NCI-H2227 treated with DMSO at 0.1 percent for 48 hours (cell line): ENCODE measurements at places on chromosomes 4 and X.

- DNase-seq, result no peak
These were observed 314.0 kb downstream of the NAF1 start for GRCh38 chr4:162852642-162853041.

DNA sequence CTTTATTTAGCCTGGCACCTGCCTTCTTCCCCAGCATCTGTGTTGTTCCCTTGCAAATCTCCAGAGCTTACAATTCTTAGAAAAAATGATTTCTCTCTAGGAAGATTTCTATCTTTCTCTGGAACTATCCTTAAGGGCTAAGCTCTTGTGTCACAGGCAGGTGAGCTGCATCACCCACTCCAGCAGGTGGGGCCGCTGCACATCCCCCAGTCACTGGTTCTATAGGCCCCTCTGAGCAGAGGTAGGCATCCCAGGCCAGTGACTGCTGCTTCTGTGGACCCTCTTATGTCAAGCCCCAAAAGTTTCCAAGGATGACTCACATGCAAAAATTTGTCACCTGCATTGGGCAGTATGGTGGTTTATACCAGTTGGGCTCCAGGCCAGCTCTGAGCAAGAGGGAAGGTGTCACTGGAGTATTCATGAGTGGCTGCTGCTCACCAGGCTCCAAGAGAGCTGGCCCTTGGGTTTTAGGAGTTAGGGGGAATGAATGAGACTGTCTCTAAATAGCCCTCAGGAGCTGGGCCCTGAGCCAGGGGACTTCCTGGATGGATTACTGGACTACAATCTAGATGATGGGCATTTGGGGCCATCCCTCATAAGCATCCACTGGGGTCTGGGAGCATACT, 208.1 kb upstream of the EOLA2 start:
- DNase-seq, result no peak

DNA sequence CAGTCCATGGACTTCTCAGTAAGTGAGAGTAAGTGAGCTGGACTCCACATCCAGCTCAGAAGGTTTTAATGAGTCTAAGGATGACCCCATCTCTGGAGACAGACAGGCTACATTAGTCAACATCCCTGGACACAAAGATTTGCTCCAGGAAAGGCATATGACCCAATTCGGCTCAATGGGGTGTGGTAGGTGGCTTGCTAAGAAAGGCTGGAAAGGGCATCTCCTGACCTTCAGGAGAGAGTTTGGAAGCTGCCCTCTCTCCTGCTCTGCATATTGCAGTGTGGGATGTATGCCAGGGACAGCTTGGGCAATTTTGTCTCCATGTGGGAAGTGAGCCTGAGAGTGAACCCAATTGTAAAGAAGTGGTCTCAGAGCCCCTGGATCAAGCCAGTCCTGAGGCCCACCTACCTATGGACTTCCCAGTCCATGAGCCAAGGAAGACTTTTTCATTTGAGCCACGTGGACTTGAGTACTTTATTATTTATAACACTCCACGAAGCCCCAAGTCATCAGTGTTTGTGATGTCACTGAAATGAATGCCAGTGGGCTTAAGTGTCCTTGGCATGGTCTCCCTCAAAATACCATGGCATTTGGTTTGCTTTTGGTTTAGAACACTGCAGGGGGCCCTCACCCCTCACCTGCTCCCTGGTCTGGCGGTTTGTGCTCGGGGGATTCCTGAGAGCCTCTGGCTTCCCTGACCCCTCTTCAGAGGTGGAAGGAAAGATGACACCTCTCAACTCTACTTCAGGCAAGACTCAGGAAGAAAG, 10.4 kb upstream of the ABLIM2 start:
- no peak for DNase-seq

GRCh38 chr4:55727746-55728145, 91.6 kb upstream of the NMU start:
- DNase-seq, result no peak

DNA sequence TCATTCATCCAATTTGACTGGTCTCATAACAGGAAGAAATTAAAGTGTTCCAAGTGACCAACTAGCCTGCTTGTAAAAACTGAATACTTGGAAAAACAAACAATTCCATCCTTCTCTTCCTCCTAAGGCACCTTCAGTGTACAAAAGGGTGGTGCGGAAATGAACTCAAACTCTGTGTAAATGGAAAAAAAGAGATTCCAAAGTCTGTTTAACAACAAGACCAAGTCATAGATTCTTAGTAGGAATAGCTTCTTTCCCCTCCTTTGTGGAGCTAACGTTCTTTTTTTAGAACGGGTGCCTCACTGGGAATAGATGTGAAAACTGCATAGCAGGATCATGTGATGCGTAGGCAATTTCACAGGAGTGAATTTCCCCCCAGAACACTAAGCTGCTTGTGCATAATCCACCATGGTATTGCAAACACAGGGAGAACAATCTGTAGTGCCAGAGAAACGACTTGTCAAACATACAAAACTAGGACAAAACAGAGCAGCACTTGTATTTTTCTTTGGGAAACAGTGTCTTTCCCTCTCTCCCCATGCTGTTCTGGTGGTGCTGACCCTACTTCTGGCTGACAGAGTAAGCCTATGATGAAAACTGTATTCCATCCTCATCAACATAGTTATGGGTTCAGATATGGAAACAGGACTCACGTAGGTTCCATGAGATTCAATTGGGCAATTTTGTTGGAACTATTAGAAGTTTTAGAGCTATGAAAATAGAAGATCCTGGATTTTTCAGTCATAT, 13.2 kb upstream of the SOD3 start:
- DNase-seq, result no peak

DNA sequence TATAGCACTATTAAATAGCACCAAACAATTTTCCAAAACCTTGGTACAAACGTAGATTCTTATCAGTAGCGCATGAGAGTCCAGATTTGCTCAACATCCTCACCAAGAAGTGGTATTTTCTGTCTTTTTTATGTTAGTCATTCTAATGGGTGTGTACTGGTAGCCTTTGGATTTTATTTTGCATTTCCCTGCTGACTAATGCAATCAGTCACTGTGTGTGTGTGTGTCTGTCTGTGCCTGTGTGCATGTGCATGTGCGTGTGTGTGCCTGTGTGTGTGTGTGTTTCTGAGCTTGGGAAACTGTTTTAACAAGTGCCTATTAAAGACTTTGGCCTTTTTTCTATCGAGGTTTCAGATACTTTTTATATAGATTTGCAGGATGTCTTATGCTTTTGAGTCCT, 82.2 kb upstream of the MAGEA10 start:
- DNase-seq, result no peak

DNA sequence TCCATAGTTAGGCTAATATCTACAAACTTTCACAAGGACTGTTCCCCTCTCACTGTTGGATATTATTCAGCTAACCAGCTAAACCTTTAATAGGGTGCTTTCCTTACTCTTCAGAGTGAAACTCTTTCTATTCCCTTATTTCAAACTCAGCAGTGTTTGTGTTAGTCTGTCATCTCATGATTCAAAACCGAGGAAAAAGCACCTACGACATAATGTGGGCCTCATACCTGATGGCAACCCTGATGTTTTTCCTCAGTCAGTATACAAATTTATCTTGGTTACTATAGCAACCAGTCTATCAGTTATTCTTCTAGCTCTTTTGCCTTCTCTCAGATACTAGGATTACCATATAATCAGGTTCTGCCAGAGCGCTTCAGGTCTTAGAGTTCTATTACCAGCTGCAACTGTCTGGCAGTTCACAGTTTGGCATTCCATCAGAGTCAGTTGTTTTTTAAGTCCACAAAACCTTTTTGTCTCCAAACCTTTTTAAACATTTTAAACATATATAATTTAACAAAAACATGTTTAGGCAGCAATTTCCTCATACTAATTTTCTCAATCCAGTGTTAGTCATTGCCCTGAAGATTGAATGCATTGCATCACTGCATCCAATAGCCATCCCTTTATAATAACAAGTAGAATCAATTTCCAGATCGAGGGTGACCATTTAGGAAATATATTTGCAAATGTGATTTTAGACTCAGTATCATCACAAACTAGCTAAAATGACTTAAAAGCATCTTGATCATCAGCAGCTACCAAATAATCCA, 7.4 kb downstream of the WDR44 start:
- no peak for DNase-seq
